ENCODE measurements at places on chromosomes 6 and 20. TPM values are rescaled to one million over a fixed set of nuclear protein-coding genes. Genes with fewer than 3 reads are reported as not detected.

ULBP1 gene
- 6.0 TPM for total RNA-seq

GPLD1 gene
- 1.8 TPM for total RNA-seq

GRCh38 chr20:958936-959815 lies 42.9 kb downstream of the RSPO4 start:
- DNase-seq, result no peak

DNA sequence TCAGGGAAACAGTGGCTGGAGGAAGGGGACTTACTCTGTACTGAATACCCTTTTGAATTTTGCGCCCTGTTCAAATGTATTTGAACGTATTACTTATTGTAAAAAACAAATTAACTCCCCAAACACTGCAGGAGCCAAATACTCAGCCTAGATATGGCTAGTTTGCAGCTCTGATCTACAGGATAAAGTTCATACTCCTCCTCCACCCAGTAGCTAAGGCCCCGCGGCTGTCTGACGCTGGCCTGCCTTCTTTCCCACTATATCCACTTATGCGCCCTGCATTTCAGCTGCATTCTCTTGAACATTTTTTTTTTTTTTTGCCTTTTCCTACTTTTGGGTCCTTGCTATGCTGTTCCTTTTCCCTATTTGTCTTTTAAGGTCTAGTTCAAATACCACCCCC lies 6.5 kb downstream of the GSS start:
- DNase-seq, result no peak

DNA sequence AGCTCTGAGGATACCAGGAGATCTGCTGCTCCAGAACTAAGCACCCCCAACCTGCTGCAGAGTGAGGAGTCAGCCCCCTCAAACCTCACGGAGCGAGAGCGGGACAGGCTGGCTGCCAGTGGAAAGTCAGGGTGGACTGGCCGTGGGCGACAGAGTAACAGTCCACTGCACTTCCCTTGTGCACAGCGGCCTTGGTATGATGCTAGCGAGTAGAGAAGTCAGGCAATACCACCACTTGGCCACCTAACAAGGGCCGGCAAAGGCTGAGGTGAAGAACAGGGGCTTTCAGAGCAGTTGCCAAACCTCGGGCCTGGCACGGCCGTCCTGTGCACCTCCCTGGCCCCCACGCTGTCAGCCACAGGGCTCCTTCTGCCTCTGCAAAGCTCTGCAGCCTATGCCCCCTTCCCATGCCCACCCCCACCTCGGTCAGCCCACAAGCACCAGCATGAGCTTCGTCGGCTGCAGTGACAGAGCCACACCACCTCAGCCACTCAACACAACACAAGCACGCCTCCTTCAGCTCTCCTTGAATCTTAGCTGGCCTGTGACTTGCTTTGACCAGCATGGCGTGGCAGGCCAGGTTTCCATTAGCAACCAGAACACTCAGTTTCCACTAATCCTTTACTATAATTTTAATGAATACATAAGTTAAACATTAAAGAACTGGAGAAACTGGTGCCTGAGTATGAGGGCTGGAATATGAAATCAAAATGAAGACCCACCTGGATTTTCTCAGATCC lies 127.6 kb upstream of the SNX9 start:
- DNase-seq, result no peak
